Panc1 (cell line): ENCODE measurements at places on chromosomes 6 and 20.

DNA sequence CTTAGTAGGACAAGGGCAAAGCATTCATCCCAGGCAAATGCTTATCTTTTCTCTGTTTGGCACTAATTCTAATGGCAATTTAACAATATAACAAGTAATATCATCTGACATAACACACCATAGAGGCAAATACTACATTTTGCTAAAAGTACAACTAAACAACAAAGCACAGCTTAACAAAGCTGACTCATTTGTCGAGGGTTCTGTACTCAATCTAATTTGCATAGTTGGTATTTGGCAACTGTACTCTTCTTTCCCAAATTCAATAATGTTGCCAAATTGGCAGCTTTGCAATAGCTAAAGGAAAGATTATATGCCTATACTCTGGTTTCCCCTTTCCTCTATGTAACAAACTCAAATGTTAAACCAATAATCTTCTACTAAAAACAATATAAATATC lies 461.0 kb downstream of the PKHD1 start:
- DNase-seq: no peak
- no peaks in the 10 kb centered on the region for H3K4me1 ChIP-seq
- H3K27me3 ChIP-seq: no peaks in the 10 kb centered on the region
- H3K36me3 ChIP-seq: no peaks in the 10 kb centered on the region

DNA sequence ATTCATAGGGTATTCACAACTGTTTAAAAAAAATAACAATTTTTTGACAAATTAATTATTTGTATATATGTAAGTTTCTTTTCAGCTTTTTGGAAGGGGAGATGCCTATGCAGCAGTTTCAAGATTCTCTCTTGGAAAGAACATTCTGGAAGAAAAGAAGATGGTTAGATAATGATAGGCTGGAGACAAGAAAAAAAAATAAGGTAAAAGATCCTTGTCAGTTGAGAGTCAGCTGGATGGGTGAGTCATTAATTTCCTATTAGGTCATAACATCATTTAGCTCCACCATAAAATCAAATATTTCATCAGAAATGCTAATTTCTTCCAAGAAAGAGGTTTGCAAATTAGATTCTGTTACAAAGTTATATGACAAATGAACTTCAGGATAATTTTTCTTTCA lies 880.4 kb downstream of the EPHA7 start:
- H3K27me3 ChIP-seq: no peaks in the 10 kb centered on the region
- DNase-seq: no peak
- H3K36me3 ChIP-seq: no peaks in the 10 kb centered on the region
- no peak overlapping the region for H3K27ac ChIP-seq

DNA sequence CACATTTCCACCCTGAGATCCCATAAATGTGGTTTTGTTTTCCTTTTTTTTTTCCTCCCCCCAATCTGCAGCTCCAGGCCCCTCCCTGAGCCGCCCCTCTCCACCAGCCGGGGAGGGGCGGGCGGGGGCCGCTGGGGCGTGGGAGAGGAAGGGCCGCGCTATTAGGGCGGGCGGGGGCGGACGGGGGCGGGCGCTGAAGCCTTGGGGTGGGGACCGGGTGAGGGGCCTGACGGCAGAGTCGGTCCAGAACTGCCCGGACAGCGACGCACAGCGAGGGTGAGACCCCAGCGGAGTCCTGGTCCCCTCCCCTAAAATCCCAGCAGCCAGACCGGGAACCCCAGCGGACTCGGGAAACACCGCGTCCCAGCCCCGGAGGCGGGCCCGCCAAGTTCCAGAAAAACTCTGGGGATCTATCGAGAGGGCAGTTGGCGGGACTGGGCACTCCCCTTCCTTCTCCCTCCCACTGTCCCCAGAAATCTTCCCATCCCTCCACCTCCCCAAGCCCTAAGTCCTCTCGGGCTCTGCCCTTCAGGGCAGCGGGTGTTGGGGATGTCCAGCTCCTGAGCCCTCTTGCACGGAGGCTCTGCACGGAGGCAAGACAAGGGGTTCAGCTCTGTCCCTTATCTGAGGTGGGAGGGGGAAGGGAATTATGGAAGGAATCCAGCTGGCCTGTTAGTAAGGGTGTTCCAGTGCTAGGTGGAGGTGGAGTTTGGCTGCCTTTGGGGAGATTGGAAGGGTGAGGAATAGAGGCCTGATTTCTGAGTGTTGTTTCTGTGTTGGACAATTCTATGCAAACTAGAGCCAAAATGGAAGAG lies at the start of gene PRICKLE4:
PRICKLE4 (plus strand) TSS at position 232 of the 815 bp plus-strand sequence. CDS start 2,692 bp downstream, outside the sequence.
- peak within 1 kb of the TSS; percentile 57 for H3K27ac ChIP-seq
- H3K4me3 ChIP-seq: peak within 1 kb of the TSS; percentile 73
- H3K27me3 ChIP-seq: no peaks in the 10 kb centered on the region
- no peak for DNase-seq
- H3K36me3 ChIP-seq: no peaks in the 10 kb centered on the region

DNA sequence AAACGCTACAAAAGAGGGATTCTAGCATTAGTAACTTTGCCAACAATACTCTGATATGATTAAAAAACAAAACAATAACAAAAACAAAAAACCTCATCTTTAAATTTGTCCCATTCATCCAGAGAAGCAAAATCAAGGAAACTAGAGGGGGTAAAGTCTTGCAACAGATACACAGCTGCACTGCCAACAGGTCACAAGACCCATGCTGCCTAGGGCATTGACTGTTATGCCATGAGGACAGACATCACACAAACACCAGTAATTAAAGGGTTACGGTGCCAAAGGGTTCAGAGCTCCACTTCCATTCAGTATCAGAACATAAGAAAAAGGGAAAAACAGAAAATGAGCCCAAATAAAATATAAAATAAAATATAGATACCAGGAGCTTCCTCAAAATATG lies 1.6 kb downstream of the TBC1D20 start:
- DNase-seq: no peak
- H3K36me3 ChIP-seq: no peaks in the 10 kb centered on the region
- H3K4me3 ChIP-seq: peak overlapping the region; percentile 60
- peaks cover 20% of the 10 kb centered on the region for H3K4me1 ChIP-seq
- H3K27ac ChIP-seq: peak overlapping the region; percentile 79

GRCh38 chr6:75752365-75752764 lies 3.3 kb downstream of the MYO6 start:
- H3K27me3 ChIP-seq: no peaks in the 10 kb centered on the region
- H3K4me3 ChIP-seq: no peak overlapping the region
- peaks cover 24% of the 10 kb centered on the region for H3K4me1 ChIP-seq
- no peaks in the 10 kb centered on the region for H3K36me3 ChIP-seq
- H3K27ac ChIP-seq: peak overlapping the region; percentile 62

DNA sequence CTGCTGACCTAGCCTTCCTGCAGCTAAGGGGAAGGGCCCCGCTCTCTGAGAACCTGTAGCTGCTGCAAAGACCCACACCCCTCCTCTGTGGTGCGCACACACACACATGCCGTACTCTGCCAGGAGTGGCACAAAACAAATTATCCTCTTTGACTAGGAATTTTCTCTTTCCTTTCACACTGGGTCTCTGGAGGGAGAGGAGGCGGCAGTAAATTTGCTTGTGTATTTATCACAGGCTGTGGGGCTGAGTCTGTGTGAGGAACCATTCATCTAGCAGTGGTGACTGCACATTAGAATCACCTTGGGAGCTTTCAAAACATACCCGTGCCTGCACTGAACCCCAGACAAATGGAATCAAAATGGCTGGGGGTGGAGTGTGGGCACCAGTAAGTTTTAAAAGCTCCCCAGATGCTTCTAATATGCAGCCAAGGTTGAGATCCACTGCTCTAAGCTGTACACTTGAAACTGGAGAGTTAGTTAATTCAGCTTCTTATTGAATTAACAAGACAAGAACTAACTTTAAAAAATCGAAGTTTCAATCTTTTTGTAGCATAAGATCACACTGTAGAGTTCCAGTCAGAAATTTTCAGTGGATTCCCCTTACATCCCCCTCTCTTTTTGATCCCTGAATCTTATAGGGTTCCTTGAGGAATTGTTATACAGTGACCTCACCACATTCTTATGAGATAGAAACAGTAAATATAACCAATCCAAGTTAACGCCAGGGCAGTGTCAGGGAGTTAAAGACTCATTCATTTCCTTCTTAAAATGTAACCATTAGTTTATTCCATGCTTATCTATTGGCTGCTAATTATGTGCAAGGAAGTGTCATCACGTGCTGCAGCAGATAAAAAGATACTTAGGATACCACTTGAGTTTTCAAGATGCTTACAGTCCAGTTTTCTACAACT lies 29.8 kb upstream of the GMDS start:
- no peak overlapping the region for H3K27ac ChIP-seq
- H3K36me3 ChIP-seq: no peaks in the 10 kb centered on the region

- H3K27me3 ChIP-seq: peaks cover 4% of the 10 kb centered on the region; the same call in 1 of the 2 replicates
- no peak overlapping the region for H3K27ac ChIP-seq
- no peak overlapping the region for H3K4me3 ChIP-seq
Observed at GRCh38 chr6:11999246-11999645, 12.9 kb upstream of the HIVEP1 start.

- H3K4me3 ChIP-seq: no peak overlapping the region
- no peaks in the 10 kb centered on the region for H3K36me3 ChIP-seq
Observed at GRCh38 chr6:131758920-131759319, 48.1 kb upstream of the CTAGE9 start.

DNA sequence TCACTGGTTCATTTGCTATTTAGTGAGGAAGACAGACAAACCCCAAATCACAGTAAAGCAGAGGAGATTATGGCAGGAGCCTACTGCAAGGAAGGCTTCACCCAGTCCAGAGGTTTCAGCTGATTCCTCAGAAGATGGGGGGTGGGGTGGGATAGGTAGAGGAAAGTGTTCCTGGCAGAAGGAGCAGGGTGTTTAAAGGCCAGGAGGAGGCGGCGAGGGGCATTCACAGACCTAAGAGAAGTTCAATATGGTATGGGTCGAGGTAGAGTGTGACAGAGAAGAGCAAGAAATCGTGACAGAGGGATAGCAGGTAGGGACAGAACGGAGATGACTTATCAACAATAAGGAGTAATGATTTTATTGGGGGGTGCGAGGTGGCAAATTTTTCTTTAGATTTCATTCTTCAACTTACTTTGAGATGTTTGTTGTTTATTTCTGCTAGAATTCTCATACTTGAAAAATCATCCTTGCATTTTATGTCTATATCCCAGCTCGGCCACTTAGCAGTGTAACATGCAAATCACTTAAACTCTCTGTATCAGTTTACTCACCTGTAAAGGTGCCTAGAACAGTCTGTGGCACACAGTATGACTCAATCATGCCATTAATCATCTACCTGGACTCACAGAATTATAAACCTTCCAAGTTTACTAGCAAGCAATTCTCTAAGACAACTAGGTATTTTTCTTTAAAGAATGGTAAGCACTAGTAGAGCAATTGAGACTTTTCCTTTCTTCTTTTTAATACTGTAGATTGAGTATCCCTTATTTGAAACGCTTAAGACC lies 176.7 kb downstream of the REV3L start:
- H3K27me3 ChIP-seq: no peaks in the 10 kb centered on the region
- peaks cover 16% of the 10 kb centered on the region for H3K36me3 ChIP-seq
- H3K27ac ChIP-seq: no peak overlapping the region
- no peaks in the 10 kb centered on the region for H3K4me1 ChIP-seq

DNA sequence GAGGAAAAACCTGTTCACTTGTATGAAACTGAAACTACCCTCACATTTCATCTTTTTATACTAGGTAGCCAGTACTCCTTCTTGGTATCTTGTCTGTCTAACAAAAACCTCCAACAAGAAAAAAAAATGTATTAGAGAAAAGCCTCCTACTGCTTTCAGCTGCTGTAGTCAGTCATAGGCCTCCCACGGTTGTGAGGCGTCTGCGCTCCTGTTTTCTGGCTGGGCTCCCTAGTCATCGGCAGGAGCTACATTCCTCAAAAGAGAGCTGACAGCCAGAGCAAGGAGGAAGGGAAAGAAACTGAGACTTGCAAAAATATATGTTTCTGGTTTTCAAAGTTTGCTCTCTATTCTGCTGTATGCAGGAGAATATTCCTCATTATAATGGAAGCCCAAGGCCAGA lies 517.0 kb downstream of the LMBRD1 start:
- H3K4me3 ChIP-seq: no peak overlapping the region
- H3K36me3 ChIP-seq: no peaks in the 10 kb centered on the region
- H3K4me1 ChIP-seq: no peaks in the 10 kb centered on the region
- no peaks in the 10 kb centered on the region for H3K27me3 ChIP-seq

- H3K36me3 ChIP-seq: no peaks in the 10 kb centered on the region
- H3K27me3 ChIP-seq: no peaks in the 10 kb centered on the region
- DNase-seq: no peak
- no peak overlapping the region for H3K4me3 ChIP-seq
Observed at GRCh38 chr20:53831812-53832211, 238.2 kb upstream of the ZNF217 start.

DNA sequence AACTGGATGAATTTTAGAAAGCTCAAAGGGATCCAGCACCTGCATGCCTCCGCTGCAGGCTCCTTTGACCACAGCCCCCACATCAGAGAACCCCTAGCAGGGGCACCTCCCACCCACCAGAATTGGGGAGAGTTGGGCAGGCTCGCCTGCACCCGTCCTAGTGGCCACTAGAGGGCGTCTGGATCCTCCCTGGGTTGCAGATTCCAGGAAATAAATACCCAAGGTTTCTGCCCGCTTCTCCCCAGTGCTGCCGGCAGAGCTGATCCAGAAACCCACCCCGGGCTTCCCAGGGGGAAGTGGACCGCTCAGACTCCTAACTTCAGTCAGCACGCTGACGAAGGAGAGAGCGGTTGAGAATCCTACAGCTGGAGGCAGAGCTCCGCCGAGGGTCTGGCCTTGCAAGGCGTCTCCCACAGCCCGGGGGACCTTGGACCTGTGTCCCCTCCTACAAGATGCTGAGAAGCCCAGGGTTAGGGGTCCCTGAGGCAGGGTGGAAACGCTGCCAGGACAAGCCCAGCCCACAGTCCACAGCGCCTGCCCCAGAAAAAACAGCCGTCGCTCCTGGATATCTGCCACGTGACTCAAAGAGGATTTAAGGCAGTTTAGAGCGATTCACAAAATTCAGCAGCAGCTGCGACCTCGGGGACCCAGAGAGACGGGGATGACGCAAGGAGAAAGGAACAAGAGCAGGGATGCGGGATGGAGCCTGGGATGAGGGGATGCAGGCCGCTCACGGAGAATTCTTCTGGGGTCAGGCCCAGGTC lies 32.6 kb upstream of the PHACTR3 start:
- no peaks in the 10 kb centered on the region for H3K4me1 ChIP-seq
- no peak overlapping the region for H3K27ac ChIP-seq
- no peak overlapping the region; the same call in 1 of the 2 replicates for H3K4me3 ChIP-seq
- no peak for DNase-seq

GRCh38 chr6:65191471-65191870 lies 515.6 kb downstream of the EYS start:
- no peak overlapping the region for H3K27ac ChIP-seq
- H3K36me3 ChIP-seq: no peaks in the 10 kb centered on the region
- H3K4me1 ChIP-seq: no peaks in the 10 kb centered on the region
- no peak overlapping the region for H3K4me3 ChIP-seq
- H3K27me3 ChIP-seq: no peaks in the 10 kb centered on the region

GRCh38 chr6:146787876-146788508 lies 189.2 kb downstream of the ADGB start:
- H3K27ac ChIP-seq: no peak overlapping the region
- H3K4me3 ChIP-seq: no peak overlapping the region
- H3K4me1 ChIP-seq: no peaks in the 10 kb centered on the region
- no peaks in the 10 kb centered on the region for H3K36me3 ChIP-seq
- no peaks in the 10 kb centered on the region for H3K27me3 ChIP-seq

GRCh38 chr20:57540890-57541580 lies 16.1 kb upstream of the CTCFL start:
- DNase-seq: no peak
- no peaks in the 10 kb centered on the region for H3K36me3 ChIP-seq
- peaks cover 18% of the 10 kb centered on the region for H3K27me3 ChIP-seq
- H3K4me1 ChIP-seq: no peaks in the 10 kb centered on the region
